Hepatic stellate cell (primary cell): ENCODE measurements at places on chromosomes 5 and 9.

DNA sequence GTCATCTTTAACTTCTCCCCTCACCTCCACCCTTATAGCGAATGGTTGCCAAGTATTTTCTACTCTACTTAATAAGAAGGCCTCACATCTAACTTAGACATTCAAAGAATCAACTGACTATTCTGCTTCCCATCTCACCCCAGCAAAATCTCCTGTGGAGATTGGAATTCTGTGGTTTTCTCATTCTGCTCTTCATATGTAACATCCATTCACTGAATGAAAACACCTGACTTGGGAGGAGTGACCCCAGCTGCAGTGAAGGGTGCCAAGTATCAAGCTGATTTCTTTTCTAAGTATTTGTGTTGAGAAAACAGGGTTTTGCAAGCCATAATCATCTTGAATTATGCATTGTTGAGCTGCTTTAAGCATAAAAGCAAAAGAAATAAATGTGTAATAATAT lies 42.5 kb upstream of the TAF1L start:
- DNase-seq, result no peak

GRCh38 chr9:134033516-134034214 lies 8.4 kb downstream of the BRD3OS start:
- DNase-seq, result no peak

GRCh38 chr9:38360839-38361472 lies 31.5 kb upstream of the ALDH1B1 start:
- no peak for DNase-seq

- no peak for DNase-seq
Observed at GRCh38 chr5:147670815-147671214, 111.7 kb downstream of the JAKMIP2 start.

GRCh38 chr9:124331580-124331979 lies 73.8 kb downstream of the NEK6 start:
- no peak for DNase-seq

DNA sequence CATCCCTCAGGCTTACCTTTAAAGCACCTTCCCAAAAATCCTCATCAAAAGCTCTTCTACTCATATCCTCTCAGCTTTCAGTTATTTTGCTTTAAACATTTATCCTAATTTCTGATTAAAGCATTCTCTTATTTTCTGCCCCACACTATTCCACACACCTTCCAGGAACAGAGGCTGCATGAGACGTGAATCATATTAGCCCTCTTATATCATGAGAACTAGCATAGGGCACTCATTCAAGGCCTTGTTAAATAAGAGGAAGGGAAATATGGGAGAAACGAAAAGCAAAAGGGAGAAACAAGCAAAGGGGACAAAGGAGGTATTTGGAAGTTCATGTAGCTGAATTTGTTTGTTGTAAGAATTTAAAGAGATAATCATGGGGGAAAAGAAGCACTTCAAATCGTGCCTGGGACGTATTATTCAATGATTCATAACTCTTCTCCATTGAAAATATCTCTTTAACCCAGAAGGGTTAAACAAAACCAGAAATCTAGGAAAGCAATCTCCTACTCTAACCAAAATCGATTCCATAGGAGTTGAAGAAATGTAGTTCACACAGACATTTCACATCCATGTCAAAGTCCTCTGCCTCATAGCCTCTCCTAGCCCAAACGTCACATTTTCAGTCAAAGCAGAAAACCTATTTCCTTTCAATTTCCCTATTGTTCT lies 4.1 kb downstream of the ALDH1A1 start:
- no peak for DNase-seq

- DNase-seq, result no peak
Observed at GRCh38 chr5:78076351-78076750, 218.1 kb downstream of the AP3B1 start.

- no peak for DNase-seq
Observed at GRCh38 chr5:135147294-135148090, 113.5 kb upstream of the PITX1 start.

- DNase-seq, result no peak
Observed at GRCh38 chr9:4305065-4305985, 5.5 kb upstream of the GLIS3 start.

DNA sequence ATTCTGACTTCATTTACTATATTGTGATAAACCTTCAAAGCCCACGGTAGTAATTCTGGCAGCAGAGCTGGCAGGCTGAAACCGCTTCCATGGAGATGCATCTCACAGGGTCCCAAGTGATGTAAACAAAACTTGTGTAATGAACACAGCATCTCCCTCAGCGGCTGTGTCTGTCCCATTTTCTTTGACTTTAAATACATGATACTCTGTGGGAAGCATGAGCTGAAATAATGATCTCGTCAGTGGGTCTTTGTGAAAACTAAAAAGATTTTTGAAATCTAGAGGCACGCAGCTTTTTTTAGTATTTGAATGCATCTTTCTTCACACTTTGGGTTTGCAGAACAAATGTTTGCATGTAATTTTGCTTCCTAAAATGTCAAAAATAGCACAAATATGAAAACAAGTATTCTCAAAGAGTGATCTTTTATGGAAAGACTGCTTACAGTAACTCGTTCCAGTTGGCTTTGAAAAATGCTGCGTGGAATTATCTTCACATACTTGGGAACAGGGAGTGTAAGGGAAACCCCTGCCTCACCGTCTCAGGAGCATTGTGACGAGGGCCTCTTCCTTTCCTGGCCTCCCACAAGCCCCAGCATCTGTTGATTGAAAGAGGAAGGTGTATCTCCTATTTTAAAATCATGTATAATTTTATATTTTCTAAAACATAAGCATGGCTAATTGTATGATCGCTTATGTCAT lies 18.1 kb upstream of the LPCAT1 start:
- no peak for DNase-seq
